ENCODE measurements at places on chromosomes 13 and 19. TPM values are rescaled to one million over a fixed set of nuclear protein-coding genes. Genes with fewer than 3 reads are reported as not detected.

ZNF568 gene
- polyA plus RNA-seq: 6.1 TPM

DNA sequence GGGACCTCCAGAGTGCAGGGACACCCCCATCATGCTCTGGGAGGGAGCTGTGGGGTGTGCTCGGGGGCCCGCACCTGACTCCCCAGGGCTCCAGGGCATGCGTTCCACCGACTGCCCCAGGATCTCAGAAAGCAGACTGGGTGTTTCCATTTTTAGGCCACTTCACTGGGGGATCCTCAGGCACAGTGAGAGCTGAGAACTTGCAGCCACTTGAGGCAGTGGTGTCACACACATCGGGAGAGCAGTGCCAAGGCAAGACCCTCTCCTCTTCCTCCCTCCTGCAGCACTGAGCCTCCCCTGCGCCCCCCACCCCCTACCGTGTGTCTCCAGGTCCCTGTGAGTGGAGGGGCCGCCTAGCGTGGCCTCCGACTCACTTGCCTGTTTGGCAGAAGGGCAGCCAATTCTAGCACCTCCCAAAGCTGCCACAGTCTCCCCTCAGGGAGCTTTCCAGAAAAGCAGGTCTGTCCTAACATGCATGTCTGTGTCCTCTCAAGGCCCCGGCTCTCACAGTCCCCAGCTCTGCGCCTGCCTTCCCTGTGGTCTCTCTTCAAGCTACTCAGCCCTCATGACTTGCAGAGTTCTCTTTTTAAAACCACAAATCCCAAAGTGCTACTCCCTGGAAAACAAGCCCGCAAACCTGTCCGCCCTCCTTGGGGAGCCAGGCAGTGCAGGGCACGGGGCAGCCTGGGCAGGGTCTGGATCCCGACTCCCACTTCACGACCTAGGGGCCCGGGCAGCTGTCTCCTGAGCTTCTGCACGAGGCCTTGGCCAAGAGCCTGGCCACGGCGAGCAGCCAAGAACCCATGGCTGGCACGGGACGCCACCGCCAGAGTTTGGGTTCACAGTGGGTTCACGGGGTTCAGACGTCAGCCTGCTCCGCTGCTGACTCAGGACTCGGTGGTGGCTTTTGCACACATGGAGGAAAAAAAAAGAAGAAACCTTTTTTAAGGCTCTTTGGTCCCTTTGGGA, 94.1 kb downstream of the STK24 start:
- DNase-seq: no peak

MIR17HG gene
- not detected for polyA plus RNA-seq

DNA sequence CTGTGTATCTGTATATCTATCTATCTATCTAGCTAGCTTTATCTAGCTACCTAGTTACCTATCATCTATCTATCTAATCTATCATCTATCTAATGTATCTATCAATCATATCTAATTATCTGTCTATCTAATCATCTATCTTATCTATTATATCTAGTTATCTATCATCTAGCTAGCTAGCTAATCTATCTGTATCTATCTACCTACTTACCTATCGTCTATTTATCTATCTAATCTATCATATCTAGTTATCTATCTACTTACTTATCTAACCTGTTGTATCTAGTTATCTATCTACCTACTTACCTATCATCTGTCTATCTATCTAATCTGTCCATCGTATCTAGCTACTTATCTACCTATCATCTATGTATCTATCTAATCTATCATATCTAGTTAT, 17.9 kb downstream of the VSTM1 start:
- DNase-seq: no peak

DZIP1 gene
- polyA plus RNA-seq: 8.0 TPM

- DNase-seq: no peak
Observed at GRCh38 chr19:55172741-55173140, 6.3 kb upstream of the DNAAF3 start.

ZNF724 gene
- polyA plus RNA-seq: 0.46 TPM

DNA sequence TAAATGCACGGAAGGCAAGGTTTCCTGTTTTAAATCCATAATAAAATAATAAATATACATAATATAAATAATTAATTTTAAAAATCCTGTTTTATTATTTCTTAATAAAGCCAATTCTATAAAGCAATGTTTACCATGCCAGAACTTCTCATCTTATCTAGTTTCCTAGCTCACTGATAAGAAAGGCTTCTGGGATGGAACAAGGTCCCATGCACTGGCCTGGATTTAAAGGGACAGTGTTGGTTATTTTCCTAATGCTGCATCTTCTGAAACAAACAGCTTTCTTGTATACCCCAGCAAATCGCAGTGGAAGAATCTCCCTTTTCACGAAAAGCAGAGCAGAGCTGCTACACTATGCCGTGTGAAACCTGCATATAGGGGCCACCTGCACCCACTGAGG, 68.8 kb downstream of the LNX2 start:
- DNase-seq: no peak

DNA sequence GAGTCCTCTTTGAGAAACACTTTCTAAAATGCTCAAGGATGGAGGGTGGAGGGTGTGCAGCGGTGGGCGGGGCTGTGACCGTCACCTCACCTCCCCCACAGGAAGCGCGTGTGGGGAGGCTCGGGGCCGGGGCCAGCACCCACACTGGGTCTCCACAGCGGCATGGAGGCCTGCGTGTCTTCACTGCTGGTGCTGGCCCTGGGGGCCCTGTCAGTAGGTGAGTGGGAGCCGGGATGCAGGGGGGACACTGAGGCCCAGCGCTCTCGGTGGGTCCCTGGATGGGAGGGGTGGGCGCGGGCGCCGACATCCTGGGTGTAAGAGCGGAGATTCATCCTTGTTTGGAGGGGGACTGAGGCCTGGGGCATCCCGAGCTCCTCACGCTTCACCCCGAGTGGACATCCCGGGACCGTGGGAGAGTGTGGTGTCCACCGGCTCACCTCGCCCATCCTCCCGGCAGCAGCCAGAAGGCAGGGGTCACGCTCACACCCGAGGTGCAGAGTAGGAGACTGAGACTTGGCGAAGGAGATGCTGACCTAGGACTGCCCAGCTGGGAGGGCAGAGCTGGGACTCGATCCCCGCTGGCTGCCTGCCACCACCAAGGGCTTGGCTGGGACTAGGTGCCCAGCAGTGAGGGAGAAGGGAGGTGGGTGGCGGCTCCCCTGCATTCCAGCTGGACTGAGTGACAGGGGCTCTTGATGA, at the start of gene GZMM:
Gene GZMM, plus strand, starts transcription at position 144 of the 699 bp plus-strand sequence. Its CDS starts 19 bp downstream, at position 163.
- DNase-seq: no peak

- no peak for DNase-seq
Observed at GRCh38 chr19:35281303-35281702, 1.0 kb upstream of the HAMP start.

DNA sequence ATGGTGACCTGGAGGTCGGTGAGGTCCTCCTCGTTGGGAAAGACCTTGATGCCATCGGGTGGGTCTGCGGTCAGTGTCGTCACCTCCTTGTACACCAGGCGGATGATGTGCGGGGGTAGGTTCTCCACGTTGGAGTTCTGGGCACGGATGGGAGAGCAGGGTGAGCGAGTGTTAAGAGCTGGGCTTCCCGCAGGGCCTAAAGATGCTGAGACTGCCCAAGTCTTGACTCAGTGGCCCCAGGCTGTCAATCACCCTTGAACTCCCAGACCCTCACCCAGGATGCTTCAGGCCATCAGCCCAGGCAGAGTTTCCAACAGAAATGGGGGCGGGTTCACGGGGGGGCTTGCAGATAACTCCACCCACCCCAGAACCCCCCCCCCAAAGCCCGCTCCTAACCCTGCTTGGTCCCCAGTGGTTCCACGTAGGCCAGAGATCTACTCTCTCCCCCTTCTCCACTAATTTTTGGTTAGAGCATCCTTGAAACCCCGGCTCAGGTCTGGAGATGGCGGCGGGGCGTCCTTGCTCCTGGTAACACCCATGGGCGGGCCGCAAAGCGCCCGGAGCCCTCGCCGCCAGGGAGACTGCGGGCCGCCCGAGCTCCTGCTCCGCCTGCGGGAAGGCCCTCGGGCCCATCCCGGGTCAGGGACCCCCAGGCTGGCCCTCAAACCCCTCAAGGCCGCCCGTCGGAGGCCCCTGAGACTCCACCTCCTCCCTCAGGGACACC, 600 bp downstream of the UBE2S start:
- no peak for DNase-seq

DNA sequence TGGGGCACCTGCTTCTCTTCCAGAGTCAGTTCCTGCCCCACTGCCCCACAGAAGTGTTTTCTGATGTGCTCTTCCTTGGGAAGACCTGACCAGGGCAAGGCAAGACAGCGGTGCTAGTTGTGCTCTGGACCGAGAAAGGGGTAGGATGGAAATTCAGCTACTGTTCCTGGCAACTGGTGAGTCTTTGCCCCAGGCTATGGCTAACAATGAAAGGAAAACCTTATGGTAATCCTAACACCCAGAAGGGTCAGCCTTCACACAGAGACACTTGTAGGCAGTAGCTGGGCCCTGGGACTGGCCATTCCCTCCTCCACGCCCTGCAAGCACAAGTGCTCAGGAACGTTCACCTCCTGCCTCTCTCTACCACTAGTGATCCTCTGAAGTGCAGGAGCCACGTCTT, 9.6 kb upstream of the CYSLTR2 start:
- no peak for DNase-seq

DNA sequence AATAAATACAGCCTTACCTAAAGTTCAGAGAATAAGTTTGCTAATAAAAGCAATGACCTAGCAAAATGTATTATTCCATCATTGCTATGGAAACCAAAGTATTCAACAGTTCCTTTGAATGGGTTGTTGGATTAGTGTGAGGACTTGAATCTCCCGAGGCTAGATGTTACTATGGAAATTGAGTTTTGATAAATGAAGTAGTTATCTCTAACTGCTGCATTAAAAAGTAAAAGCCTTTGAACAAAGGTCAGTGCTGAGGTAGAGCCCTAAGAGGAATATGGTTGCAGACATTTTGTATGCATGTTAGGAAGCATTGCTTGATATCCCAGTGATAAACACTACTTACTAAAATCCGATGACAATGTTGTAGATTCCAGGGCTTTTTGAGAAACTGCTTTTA, 6.2 kb downstream of the KLF5 start:
- peak; percentile 68 for DNase-seq

ZNF844 gene
- 4.1 TPM for polyA plus RNA-seq

PGLYRP1 gene
- polyA plus RNA-seq: not detected

DNA sequence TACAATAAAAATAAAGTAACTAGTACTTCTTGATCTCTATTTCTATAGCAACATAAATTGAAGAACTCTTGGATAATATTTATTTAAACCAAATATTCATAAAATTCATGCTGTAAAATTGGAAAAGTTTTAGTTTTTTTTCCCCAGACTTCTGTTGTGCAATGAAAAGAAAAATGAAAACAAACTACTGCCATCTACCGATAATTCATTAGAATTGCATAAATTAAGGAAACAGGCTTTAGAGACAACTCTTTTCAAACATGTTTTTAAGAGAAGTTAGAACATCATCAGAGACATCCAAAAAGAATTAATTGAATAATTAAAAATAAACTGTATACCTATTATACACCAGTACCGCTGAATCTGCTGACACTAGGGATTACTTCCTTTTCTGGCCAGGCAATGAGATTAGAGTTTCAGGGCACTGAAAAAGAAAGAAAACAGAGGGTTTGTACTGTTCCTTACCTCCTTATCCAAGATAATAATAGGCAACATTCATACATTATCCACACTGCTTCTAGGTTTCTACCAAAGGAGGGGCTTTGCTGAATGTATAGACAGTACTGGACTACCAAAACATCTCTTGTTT, 4.9 kb downstream of the CCDC122 start:
- DNase-seq: peak; percentile 62

FFAR2 gene
- polyA plus RNA-seq: 0.15 TPM

GRCh38 chr13:97028441-97029299, 34.4 kb upstream of the OXGR1 start:
- peak; percentile 60 for DNase-seq

- DNase-seq: no peak
Observed at GRCh38 chr13:45232591-45232990, 31.7 kb upstream of the KCTD4 start.

TNFSF9 gene
- 1.2 TPM for polyA plus RNA-seq

DNA sequence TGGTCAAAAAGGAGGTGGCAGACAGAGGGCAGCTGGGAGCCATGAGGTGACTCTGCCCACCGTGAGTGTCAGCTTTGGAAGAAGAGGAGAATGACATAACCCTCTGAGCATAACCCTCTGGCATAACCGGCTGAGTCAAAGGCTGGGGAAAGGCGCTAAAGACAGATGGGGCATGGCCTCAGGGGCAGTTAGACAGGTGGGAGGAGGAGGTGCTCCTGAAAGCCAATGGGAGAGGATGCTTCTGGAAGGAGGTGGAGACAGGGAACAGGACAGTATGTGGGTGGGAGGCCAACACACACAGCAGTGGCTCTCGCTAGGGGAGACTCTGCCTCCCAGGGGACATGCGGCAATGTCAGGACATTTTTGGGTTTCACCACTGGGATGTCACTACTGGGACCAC, 17.1 kb downstream of the ELAVL1 start:
- DNase-seq: no peak

GRCh38 chr13:96011291-96011872, 41.8 kb downstream of the UGGT2 start:
- DNase-seq: no peak

DNA sequence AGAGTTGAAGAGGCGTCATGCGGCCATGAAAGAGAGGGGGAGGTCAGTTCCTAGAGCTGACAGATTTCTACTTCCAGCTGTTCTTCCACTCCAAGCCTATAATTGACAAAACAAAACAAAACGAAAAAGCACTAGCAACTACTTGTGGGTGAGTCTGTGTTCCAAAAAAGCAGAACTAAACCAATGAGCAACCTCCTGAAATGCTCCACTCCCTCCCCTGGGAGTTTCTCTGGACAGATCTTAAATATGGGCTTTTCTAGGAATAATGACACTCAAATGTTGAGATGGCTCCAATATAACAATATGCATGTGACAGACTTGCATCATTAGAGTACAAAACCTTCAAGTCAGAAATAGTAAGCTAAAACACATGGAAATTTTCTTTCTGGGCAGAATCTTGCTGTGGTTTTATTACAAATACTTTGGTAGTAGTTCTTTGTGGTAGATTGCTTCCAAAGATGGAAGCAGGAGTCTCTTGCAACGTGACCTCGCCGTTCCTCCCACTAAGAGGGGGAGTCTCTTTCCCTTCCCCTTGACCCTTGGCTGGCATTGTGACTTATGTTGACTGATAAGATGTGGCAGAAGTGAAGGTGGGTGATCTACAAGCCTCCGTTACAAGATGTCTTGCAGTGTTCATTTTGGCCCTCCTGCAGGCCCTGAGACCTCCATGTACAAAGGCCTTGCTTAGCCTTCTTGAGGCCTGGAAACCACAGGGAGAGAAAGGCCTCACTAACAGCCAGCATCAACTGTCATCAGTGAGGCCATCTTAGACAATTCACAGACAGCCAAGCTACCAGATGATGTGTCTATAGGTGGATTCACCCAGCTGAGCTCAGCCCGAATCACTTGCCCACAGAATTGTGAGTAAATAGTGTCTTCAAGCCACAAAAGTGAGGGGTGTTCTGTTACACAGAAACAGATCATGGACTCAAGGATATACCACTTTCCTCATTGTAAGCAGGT, 173.1 kb upstream of the RFC3 start:
- no peak for DNase-seq

LHB gene
- polyA plus RNA-seq: not detected

LSR gene
- polyA plus RNA-seq: 68.3 TPM

GRCh38 chr13:103099722-103100293, 33.6 kb upstream of the SLC10A2 start:
- no peak for DNase-seq

GRCh38 chr13:102325321-102325720, 76.5 kb downstream of the FGF14 start:
- DNase-seq: no peak

Data from brain (organoid and tissue), 16 donors.